Activated effector memory CD4-positive, alpha-beta T cell treated with Interleukin-2 at 50 U/mL for 16 hours (primary cell): ENCODE measurements at places on chromosomes 16 and 17.

DNA sequence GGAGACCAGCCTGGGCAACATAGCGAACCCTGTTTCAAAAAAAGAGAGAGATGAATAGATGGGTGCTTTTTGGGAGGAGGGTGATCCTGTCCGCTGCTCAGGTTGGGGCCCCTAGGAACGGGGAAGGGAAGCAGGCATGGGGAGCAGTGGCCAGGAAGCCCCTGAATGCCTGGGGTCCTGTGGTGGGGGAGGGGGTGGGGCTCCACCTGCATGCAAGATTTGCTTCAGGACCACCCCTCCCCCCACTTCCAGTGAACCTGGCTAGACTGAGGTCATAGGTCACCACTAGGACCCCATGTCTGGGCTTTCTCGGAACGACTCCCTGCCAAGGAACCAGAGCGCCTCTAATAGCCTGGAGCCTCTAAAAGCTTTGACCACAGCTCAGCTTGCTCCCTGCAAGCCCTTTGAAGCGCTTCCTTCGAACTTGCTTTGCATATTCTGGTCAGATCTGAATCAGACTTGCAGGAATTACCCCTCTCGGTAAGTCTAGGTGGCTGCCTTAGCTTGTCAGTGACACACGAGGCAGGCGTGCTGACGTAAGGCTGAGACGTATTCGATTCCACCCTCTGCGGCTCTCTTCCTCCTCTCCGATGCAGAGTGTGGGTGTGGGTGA, 3.7 kb downstream of the SOCS3 start:
- peak; percentile 78 for DNase-seq

DNA sequence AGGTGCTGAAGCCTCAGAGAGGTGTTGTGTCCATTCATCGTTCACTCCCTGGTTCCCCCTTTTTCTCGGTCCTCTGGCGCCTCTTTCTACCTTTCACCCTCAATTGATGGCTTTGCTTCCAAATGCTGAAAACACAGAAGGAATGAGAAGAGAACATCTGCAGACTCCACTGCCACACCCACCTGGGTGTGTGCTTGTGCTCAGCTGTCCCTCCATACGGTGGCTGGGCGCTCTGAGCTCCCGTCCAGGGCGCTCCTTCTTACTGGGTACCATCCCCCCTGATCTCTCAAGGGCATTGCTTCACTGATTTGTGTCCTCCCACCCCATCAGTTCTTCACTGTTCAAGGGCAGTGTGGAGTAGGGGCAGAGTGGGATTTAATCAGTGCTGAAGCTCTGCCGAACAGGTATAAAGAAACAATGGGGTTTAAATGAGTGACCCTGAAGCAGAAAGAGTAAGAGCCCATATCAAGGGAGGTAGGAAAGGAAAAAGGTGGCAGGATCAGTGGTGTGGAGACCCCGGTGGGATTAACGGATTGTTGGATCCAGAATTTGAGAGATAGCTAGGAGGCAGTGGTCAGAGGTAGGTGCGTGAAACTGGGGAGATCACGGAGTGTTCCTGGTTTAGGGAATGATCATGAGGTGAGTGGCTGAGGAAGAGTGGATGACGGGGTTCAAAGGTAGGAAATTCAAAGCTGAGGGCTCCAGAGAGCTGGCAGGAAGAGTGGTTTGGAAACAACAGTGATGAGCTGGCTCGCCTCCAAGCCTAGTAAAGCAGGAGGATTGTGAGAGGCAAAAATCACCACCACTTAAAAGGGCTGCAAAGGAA, 40.8 kb downstream of the MRTFB start:
- no peak for DNase-seq

- peak; percentile 41 for DNase-seq
These were observed 500 bp downstream of the COX6A2 start for GRCh38 chr16:31427441-31428278.

- no peak for DNase-seq
These were observed 237 bp downstream of the C1QL1 start for GRCh38 chr17:44967907-44968224.

GRCh38 chr17:10022416-10022815, 117.3 kb upstream of the RCVRN start:
- no peak for DNase-seq

DNA sequence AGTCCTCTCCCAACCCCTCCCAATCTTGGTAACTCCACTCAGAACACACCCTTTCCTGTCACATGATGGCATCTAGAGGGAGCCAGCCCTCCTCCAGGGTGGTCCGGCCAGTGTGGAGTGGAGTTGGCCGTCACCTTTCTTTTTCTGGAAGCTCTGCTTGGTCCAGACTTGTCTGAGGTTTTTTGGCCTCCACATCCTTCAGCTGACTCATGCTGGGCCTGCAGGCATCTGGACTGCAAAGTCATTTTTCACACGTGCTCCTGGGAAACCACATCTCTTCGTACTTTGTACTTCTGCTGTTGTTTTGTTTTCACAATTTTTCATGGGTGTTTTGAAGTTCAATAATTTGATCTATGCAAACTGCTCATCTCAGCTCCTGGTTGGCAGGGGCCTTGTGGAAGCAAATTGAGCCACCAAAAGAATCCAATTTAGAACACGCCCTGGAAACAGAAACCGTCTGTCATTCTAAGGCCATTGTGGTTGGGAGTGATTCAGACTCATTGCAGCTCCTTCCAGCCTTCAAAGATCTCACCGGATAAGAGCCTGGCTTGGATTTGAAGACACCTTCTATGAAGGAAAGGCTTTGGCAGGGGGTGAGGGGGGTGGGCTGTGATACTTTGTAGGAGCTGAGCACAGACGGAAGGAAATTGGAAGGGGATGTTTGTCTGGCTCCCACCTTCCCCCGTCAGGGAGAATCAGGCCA, 42.4 kb upstream of the NF1 start:
- DNase-seq: no peak

DNA sequence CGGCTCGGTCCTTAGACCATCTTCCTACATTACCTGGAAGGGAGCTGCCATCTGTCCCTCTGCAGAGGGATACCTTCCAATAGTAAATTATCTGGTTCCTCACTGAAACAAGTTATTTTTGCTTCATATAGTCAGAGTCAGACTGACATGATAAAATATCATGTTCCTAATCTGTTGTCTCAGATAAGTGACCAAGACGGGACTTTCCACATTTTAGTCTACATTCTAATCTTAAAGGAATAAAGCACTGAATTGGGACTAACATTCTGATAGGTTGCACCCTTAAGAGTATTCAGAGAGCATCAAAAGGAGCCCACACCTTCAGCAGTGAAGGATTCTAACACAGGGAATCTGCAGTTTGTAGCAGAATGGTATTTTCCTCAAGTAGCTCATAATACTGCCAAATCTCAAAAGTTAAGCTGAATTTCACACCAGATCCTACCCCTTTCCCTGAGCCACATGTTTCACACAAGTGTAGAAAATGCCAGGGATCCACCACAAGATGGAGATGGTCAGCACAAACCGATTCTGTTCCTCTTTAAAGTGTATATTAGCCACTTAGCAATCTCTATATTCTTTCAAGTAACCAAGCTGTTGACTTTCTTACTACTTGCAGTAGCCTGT, 13.4 kb downstream of the GINS2 start:
- no peak for DNase-seq

GRCh38 chr17:36645422-36645821, 44.0 kb downstream of the MRM1 start:
- DNase-seq: no peak

DNA sequence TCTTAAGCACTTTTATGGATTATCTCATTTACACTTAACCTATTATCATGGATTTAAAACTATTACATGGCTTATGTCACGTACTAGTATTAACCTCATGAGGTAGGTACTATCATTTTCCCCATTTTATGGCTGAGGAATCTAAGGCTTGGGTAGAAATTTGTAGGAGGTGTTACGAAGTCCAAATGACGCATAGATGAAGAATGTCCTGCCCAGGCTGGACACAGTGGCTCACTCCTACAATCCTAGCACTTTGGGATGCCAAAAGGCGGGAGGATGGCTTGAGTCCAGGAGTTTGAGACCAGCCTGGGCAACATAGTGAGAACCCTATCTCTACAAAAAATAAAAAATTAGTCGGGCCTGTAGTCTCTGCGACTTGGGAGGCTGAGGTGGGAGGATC, 4.8 kb upstream of the C1QL1 start:
- DNase-seq: no peak

DNA sequence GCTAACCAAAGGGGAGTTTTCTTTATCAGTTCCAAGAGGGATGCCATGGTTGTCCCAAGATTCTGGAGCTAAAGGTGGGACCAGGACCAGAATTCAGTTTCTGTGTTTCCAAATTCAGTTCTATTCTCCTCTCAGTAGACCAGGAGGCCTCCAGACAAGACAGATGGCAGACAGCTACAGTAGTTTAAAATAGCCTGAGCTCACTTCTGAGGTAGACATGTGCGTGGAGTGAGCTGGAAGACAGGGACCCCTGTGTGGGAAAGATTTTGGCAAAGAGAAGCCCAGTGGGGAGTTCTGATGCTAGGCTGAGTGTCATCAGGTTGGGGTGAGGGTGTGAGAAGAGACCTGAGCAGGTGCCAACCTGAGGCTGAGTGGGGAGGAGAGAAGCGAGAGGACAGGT, 95.4 kb downstream of the PRKCB start:
- DNase-seq: no peak

- DNase-seq: no peak
These were observed at the start of gene DNAI2 for GRCh38 chr17:74274060-74274708. DNAI2 (plus strand) TSS chr17:74274234; CDS start chr17:74281818, 7,584 bp downstream.

- DNase-seq: no peak
These were observed 16.8 kb upstream of the SUZ12 start for GRCh38 chr17:31919802-31920525.

DNA sequence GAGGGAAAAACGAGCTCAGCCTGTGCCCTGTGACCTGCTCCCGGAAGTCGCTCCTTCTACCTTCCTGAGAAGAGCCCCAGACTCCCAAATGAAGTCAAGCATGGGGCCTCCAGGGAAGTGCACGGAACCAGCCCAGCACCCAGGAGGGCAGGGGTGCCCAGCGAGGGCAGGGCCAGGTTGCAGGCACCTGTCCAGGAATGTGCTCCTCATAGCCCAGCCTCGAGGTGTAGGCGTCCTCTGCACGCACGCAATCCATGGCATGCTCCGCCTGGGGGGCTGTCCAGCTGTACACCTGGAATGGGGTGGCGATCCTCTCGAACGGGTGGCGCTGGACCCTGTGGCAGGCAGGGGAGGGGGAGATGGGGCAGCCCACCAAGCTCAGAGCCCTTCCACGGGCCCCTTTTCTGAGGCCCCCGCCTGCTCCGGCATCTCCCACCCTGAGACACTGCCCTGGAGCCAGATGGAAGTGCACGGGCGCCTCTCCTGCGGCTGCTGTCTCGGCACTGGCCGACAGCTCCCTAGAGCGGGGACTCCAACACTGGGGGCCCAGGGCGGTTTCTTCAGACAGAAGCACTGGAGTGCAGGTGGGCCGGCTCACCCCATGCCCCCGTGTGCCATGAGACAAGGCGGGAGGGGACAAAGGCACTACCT, 10.9 kb downstream of the CLUH start:
- no peak for DNase-seq

DNA sequence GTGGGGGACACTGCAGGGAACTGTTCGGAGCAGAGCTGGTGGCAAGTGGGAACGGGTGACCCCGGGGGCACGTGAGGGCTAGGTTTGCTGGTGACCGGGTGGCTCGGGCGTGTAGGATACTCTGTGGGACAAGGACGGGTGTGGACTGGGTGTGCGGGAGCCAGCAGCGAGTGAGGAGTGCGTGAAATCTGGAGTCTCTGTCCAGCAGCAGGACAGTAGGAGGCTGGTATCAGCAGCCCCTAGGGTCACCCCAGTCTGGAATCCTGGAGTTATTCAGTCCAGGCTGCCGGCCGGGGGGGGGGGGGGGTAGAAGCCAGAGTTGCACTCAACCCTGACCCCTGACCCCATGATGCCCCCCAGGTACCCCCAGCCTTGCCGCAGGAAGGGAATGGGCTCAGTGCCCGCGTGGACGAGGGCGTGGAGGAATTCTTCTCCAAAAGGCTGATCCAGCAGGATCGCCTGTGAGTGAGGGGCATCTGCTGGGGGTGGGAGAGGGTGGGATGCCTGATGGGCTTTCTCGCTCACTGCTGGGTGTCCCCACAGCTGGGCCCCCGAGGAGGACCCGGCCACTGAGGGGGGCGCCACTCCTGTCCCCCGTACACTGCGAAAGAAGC, 6.2 kb downstream of the ACD start:
- no peak for DNase-seq

DNA sequence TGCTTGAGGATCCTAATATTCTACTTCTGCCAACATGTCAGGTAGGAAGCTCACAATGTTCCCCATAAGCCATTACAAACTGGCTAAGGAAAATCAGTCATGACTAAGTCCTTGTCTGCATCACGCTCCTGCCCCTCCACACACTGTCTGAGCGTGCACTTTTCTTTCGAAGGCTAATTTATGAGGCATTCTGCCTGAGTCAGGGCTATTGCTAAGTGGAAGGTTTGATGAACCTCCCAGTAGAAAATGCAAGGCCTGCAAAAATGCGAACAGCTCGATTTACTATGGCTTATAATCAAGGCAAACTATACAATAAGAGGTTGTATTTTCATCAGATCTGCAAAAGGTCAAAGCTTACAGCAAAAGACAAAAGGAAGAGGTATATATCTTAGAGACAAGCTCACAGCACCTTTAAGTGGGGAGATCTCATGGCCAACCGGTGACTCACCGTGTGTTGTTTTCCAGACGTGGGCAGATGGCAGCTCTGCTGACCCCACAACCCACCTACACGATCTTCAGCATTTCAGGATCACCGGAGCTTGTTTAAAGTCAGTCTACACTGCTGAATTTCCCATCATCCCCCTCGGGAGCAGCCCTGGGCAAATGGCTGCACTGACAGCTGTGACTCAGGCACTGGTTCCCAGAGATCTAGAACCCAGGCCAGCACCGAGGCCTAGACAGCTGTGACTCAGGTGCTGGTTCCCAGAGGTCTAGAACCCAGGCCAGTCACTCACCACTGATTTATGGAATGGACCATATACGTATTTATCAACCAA, 26.1 kb downstream of the MEAK7 start:
- no peak for DNase-seq

GRCh38 chr17:48740537-48740936, 12.0 kb upstream of the HOXB13 start:
- DNase-seq: no peak

DNA sequence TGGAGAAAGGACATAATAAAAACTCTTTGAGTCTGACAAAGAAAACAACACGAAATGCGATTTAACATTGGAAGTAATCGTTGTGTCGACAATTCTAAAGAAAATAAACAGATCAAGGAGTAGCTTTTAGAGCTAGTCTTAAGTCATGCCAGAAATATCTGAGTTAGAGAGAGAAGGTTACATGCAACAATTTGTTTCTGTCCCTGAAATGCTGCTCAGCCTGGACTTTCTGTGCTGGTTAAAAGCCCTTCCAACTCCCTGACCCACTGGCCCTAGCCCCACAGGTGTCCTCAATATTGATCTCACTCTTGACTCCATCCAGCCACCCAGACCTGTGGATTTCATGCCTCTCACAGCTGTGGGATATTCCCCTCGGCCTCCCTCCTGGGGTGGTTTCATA, 33.2 kb upstream of the TEX2 start:
- no peak for DNase-seq

- DNase-seq: no peak
These were observed 31.3 kb upstream of the RBBP6 start for GRCh38 chr16:24507959-24508480.
